ENCODE measurements at places on chromosomes 11 and 22. TPM values are rescaled to one million over a fixed set of nuclear protein-coding genes. Genes with fewer than 3 reads are reported as not detected.

DNA sequence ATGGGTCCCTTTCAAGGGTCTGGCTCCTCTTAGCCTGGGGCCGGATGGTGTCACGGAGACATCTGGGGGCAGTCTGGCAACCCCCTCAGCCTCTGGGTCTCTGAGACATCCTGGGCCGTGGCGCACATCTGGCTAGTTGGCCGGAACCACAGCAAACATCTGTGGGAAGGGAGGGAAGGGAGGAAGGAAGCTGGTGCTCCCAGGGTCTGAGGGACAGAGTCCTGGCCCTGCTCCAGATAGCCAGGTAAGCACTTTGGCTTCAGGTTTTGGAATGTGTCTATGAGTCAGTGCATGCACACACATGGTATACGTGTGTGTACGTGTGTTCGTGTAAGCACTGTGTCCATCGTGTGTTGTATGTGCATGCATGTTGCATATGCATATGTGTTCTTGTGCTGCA lies 225.1 kb downstream of the MN1 start:
- H3K4me3 ChIP-seq = no peak overlapping the region
- no peak for DNase-seq
- H3K27ac ChIP-seq = no peak overlapping the region
- H3K27me3 ChIP-seq = no peaks in the 10 kb centered on the region
- H3K4me1 ChIP-seq = no peaks in the 10 kb centered on the region

DNA sequence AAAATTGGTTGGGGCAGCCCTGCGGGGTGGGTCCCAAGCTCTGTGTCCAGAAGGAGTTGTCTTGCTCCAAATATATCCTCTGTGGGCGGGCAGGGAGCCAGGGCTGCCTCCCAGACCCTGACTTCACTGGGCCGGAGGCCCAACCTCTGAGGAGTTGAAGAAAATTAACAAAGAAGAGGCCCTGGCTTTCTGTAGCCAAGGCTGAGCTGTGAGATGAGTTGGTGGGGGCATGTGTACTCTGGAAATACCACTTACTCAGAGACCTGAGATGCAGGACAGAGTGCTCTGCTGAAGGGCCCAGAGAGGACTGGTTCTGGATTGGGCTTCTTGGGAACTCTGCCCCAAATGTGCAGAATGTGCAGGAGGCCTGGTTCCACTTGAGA lies 96.3 kb downstream of the SWAP70 start:
- no peak overlapping the region for H3K27ac ChIP-seq
- peak; percentile 58 for DNase-seq
- no peaks in the 10 kb centered on the region for H3K36me3 ChIP-seq

DNA sequence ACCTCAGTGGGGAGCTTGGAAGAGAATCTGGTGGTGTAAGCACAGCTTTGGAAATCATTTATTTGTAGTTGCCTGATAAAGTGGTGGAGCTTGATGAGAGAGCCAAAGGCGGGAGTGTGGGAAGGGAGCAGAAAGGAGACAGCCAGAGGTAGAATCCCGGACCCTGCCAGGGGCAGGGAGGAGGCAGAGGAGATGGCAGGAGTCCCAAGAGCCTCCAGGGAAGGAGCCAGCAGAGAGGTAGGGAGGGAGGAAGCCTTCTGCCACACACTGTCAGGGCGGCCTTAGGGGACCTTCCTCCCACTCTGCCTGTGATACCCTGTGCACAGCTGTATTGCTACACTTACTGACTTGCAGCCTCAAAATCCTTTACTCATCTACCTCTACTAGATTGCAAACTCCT lies 15.4 kb downstream of the SCUBE2 start:
- no peak overlapping the region for H3K4me3 ChIP-seq
- no peak overlapping the region for H3K27ac ChIP-seq
- DNase-seq = no peak
- no peaks in the 10 kb centered on the region for H3K4me1 ChIP-seq

DNA sequence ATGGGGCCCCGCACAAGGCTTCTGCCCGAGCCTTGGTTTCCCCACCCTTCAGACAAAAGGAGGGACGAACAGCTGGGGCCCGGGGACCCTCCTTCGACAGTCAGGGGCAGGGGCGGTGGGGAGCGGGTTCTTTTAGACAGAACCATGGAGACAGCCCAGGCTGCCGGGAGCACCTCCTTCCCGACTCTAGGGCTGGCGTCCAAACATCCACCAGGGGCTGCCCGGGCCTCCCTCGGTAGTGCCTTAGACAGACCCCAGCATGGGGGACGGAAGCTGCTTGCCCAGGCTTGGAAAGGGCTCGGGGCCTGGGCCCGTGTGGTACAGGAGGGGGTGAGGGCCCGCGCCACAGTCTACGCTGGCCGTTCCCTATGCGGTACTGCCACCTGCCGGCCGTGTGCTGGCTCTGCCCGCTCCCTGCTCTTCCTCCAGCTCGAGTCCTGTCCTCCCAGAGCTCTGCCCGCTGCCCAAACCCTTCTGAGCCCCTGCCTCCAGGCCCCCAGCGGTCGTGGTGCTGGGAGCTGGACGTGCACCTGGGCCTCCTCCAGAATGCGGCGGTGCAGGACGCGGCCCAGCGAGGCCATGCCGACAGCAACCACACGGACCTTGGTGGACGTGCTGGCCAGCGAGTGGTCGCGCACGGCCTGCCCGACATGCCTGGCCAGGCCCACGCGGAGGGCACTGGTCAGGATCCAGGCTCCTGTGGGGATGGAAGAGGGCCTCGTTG lies 20.1 kb downstream of the TSSC4 start:
- H3K27ac ChIP-seq = no peak overlapping the region
- H3K27me3 ChIP-seq = no peaks in the 10 kb centered on the region
- H3K4me3 ChIP-seq = no peak overlapping the region
- DNase-seq = peak; percentile 78

The CASP1 gene
- 5.9 TPM for total RNA-seq

Data from right lobe of liver (tissue), 6 donors.